ENCODE measurements at places on chromosomes 7 and 10. TPM values are rescaled to one million over a fixed set of nuclear protein-coding genes. Genes with fewer than 3 reads are reported as not detected.

DNA sequence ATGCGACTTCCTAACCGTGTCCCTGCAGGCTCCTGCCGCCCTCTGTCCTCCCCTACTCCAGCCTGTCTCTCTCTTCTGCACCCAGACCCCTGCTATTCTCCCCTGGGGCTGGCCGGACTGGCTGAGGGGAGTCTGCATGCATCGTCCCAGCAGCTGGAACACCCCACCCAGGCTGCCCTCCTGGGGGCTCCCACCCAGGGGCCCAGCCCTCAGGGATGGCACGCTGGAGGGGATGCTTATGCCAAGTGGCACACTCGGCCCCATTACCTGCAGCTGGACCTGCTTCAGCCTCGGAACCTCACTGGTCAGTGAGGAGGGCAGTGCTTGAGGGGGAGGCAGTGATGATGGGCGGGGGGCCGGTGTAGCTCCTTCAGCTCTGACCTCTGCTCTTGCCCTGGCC lies 21.7 kb upstream of the ZNF467 start:
- no peak for DNase-seq

GRCh38 chr7:95427166-95427565 lies 7.7 kb downstream of the PON2 start:
- DNase-seq, result no peak

- no peak for DNase-seq
These were observed 4.6 kb upstream of the RADIL start for GRCh38 chr7:4888161-4888560.

Gene IKZF1
- total RNA-seq, result 7.4 TPM

Gene KCND2
- total RNA-seq, result 0.17 TPM

DNA sequence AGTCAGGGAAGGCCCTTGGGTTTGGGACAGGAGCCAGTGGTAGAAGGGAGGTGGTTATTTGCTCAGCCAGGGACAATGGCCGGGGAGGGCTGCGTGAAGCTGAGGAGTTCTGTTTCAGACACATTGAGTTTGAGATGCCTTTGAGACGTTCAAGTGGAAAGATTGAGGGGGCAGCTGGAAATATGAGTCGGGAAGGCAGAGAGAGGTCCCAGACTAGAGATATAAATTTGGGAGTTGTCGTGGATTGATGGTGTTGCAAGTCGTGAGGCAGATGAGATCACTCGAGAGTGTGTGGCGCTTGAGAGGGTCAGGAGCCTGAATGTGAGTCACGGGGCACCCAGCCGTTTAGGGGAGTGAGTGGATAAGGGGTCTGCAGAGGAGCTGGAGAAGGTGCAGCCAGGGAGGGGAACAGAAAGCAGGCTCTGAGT lies 73.3 kb downstream of the ZMIZ1 start:
- no peak for DNase-seq

Gene THSD7A
- 1.3 TPM for total RNA-seq

DNA sequence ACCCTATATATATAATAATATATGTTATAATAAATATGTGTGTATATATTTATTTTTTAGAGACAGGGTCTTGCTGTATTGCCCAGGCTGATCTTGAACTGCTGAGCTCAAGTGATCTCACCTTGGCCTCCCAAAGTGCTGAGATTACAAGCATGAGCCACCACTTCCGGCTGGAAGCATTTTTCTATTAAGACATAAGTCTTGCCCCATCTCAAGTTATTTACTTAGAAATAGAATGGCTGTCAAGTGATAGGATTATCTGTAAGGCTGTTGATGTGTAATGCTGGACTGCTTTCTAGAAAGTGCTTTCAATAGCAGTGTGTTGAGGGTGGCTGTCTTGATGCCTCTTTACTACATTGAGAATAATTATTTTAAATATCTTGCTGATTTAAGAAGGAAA lies 65.2 kb downstream of the ZMYND11 start:
- DNase-seq, result no peak

Gene TMEM225B
- total RNA-seq, result 2.8 TPM

DNA sequence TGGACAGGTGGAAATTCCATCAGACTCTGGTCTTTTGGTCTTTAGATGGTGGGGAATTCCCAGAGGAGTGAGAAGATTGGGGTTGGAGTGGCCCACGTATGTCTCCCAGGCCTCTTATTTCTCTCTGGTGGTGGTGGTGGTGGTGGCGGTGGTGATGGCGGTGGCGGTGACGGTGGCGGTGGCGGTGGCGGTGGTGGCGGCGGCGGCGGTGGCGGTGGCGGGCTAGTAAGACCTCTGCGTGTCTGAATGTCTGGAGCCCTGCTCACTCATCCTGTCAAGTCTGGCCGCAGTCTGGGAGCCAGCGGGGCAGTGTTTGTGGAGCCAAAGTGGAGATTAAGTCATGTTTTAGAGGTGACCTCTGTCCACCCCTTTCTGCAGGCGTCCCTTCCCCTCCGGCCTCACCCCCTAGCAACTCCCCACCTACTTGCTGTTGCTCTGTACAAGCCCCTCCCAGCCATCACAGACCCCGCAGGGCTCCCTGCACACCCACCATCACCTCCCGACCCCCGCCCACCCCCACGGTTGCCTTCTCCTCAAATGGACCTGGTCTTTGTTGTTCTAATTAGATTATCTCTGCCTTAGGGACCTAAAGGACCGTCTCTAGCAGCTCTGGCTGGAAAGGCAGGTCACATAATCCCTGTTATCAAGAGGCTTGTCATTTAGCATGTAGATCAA lies 165.0 kb upstream of the TBX20 start:
- DNase-seq, result no peak

- DNase-seq, result no peak
These were observed 237.8 kb downstream of the SEMA3E start for GRCh38 chr7:83410989-83411591.

GRCh38 chr7:95971716-95972115 lies 199.4 kb downstream of the DYNC1I1 start:
- DNase-seq, result no peak

Gene SPDYE8
- not detected for total RNA-seq

Gene NKX2-3
- total RNA-seq, result not detected

- DNase-seq, result no peak
These were observed 92.2 kb downstream of the EGFR start for GRCh38 chr7:55110993-55111361.

- no peak for DNase-seq
These were observed 7.8 kb downstream of the AP5Z1 start for GRCh38 chr7:4783292-4783652.

DNA sequence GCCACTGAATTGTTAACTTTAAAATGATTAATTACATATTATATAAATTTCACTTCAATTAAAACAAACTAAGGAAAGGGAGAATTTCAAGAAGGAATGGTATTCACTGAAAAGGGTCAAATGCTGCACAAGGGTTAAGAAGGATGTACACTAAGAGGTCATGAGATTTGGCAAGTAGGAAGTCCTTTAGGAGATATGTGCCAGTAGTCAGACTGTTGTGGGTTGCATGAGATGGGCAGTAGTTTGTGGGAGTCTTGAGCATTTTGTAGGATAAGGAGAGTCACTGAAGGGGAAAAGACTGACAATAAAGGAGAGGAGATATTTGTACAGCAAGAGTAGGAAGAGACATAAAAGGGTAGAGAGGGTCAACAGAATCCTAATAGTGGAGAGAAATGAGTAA lies 12.4 kb upstream of the PTPN12 start:
- no peak for DNase-seq

- DNase-seq, result no peak
These were observed 235.1 kb upstream of the CXCL12 start for GRCh38 chr10:44619975-44620374.

DNA sequence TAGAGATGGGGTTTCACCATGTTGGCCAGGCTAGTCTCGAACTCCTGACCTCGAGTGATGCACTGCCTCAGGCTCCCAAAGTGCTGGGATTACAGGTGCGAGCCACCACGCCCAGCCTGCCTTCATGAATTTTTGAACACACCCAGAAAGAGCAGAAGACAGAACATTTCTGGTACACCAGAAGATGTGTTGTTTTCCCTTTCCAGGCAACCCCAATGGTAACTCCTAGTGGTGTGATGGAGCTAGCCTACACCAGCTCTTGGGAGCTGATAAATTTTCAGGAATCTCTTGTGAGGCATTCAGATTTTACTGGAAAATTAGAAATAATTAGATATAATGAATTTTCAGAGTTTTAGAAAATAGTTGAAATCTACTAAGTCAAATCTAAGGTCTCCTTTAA lies 904 bp upstream of the CCDC7 start:
- no peak for DNase-seq

Gene STAG3
- total RNA-seq, result 0.68 TPM

- no peak for DNase-seq
These were observed 51.8 kb upstream of the CDC14C start for GRCh38 chr7:48872548-48872947.

DNA sequence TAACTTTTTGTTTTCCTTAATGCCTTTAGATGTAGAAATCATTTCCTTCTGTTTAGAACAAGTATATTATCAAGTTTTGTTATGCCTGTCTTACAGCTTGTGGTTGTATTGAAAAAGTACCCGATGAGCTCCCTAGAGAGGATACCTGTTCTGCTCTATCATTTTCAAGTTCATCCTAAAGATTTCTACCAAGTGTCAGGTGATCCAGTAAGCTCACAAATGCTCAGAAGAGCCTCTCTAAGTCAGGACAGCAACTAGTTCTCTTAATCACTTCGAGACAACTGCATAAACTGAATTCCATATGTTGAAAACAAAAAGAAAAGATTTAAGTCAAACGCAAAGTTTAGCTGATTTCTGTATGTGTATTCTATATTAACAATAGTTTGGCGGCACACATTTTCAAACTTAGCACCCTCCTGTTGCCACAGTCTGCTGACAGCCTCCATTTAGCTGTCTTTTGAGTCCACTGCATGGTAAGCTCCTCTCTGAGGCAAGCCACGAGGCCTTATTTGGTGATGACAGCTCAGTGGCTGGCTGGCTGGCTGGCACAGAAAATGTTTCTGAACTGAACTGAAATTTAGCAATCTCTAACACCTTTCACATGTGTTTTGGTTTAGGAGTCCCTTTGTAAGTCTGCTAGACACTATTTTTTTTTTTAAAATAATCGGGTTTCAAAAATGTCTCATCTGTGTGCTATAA lies 59.4 kb downstream of the SEMA3C start:
- DNase-seq, result peak; percentile 89

DNA sequence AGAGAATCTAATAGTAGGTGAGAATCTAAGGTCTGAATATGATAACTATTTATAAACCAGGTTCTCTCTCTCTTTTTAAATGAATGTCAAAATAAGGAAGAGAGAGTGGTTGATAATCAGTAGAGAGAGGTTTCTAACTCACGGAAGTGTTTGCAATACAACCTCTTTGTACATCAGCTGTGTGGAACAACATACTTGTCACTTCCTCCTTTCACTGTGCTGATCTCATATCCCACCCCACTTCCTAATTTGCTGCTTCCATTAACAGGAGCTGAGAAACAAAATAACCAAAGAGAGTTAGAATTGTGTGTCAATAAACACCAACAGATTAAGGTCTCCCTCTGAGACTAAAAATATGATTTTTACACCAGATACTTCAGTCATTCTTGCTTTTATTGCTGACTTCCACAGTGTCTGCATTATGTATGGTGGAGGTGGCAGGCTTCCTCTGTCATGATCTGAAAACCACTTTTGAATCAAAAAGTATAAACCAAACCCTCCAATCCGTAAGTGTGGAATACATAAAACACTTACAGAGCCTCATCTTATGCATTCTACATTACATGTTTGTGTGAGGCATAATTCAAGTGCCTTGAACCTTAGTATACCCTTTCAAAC lies 25.0 kb downstream of the CACUL1 start:
- no peak for DNase-seq

- DNase-seq, result no peak
These were observed 39.3 kb upstream of the ABCB5 start for GRCh38 chr7:20576166-20576660.

- peak; percentile 88 for DNase-seq
These were observed 1.5 kb upstream of the SFMBT2 start for GRCh38 chr10:7412237-7412927.

Gene PDGFA
- total RNA-seq, result 18.1 TPM

DNA sequence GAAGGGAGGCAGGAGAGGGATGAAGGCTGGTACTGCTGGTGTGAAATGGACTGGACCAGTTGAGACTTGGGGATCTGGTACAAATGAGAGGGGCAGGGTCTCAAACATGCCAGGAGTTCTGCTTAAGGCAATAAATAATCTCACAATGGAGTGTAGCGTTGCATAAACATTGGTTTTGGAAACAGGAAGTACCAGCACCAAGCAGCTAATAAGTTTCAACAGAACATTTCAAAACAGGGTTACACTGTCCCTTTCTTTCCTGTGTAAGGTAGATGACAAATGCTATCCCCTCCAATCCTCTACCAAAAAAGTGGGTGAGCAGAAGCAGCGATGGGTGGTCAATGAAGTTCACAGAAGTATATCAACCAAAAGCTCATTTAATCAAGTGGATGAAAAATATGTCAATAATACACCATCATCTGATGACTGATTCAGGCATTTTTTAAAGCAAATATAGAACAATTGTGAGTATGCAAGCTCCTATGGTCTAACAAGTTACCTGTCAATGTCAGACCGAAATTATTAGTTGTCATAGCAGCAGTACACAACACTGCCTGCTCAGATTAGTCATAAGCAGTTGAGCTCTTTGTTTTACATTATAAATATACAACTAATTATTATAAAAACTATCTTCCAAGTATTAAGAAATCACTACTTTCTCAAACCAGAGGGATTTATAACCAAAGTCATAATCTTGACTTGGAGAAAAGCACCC lies 220.0 kb downstream of the FAM107B start:
- no peak for DNase-seq

- DNase-seq, result no peak
These were observed 1.3 kb downstream of the UBE2H start for GRCh38 chr7:129951226-129952085.

DNA sequence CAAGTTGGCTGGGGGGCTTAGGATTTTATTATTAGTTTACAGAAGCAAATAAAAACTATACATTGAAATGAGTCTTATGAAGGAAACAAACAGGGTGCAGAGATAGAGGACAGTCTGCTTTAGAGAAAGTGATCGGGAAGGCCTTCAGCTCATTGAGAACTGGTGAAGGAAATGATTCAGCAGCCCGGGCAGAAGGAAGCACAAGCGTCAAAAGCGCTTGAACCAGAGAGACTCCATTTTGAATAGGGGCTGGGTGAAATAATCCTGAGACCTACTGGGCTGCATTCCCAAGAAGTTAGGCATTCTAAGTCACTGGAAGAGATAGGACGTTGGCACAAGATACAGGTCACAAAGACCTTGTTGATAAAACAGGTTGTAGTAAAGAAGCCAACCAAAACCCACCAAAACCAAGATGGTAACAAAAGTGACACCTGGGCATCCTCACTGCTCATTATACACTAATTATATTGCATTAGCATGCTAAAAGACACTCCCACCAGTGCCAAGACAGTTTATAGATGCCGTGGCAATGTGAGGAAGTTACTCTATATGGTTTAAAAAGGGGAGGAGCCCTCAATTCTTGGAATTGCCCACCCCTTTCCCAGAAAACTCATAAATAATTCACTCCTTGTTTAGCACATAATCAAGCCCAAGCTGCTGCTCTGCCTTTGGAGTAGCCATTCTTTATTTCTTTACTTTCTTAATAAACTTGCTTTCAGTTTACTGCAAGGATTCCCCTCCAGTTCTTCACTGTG lies 83.1 kb upstream of the MPP7 start:
- no peak for DNase-seq

- no peak for DNase-seq
These were observed 83.3 kb upstream of the FGL2 start for GRCh38 chr7:77282897-77283296.

Gene ZNF853
- total RNA-seq, result 6.3 TPM

- no peak for DNase-seq
These were observed 14.1 kb upstream of the TNPO3 start for GRCh38 chr7:129069021-129069420.

Gene LRIT1
- not detected for total RNA-seq

Gene KIAA1549
- 2.8 TPM for total RNA-seq
